ENCODE measurements at places on chromosomes 6 and 20. TPM values are rescaled to one million over a fixed set of nuclear protein-coding genes. Genes with fewer than 3 reads are reported as not detected.

ELOVL5 gene
- 131 TPM for total RNA-seq

FOXO3 gene
- 6.2 TPM for total RNA-seq

PHACTR1 gene
- 3.3 TPM for total RNA-seq

GRCh38 chr20:15339264-15339663 is 1001.9 kb upstream of the FLRT3 start:
- no peak for DNase-seq

GRCh38 chr20:53298911-53299310 is 294.7 kb downstream of the ZNF217 start:
- no peak for DNase-seq
